AG08395 (cell line): ENCODE measurements at places on chromosomes 7 and 10.

- peak; percentile 43 for DNase-seq
Observed at GRCh38 chr7:13742811-13743210, 246.7 kb downstream of the ETV1 start.

- no peak for DNase-seq
Observed at GRCh38 chr7:35037211-35037525, at the start of gene DPY19L1. Gene DPY19L1 (minus strand): TSS chr7:35037485. CDS start chr7:35037394, 91 bp downstream.

DNA sequence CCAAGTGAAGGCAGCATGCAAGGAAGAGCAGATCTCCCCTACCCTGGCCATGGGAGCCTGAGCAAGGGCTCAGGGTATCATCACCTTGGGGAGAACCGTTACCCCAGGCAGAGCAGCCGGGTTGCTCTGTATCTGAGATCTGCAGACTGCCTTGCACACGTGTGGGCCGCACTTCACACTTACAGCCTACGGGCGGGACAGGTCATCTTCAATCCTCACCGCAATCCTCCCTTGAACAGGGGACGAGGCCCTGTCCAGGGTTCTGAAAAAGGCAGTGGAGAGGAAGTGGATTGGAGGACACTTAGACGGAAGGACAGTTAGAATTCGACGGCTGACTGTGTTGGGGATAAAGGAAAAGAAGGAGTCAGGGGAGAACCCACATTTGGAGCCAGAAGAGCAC is 51.4 kb downstream of the NPS start:
- no peak for DNase-seq

- DNase-seq = no peak
Observed at GRCh38 chr10:24039897-24040296, 169.0 kb upstream of the KIAA1217 start.

GRCh38 chr7:32103361-32103760 is 33.2 kb upstream of the PDE1C start:
- DNase-seq = no peak

DNA sequence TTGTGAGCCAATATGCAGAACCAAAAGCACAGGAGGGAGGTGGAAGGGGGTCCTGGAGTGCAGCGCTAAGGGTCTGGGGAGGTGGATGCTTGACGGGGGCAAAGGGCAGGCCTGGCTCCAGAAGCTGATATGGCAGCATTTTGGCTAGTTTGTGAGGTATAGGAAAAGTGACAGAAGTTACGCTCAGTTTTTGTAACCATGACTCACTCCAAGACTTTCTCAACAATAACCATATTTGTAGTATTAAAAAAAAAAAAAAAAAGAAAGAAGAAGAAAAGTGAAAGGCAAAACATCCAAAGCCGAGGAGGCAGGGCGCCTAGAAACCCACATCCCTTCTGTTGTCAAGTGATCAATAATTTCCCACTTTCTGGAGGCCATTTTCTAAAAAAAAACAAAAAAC is 92.3 kb downstream of the RNF216 start:
- no peak for DNase-seq

DNA sequence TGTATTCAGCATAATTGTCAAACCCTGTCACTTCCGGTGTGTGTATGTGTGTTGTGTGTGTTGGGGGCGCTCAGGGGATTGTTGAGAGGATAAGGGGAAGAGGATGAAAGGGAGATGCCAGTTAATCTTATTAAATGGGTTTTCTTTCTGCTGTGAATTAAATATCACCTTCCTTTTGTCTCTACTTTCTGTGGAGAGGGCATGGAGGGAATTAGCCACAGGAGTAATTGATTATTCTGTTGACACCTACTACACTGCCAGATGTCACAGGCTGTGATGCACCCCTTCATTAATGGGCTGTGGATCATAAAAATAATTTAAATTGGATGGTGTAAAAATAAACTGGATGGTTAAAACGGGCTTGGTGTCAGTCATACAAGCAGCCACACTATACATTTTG is 311.9 kb downstream of the MDFIC start:
- no peak for DNase-seq

- no peak for DNase-seq
Observed at GRCh38 chr7:112383671-112384417, 66.4 kb upstream of the IFRD1 start.

DNA sequence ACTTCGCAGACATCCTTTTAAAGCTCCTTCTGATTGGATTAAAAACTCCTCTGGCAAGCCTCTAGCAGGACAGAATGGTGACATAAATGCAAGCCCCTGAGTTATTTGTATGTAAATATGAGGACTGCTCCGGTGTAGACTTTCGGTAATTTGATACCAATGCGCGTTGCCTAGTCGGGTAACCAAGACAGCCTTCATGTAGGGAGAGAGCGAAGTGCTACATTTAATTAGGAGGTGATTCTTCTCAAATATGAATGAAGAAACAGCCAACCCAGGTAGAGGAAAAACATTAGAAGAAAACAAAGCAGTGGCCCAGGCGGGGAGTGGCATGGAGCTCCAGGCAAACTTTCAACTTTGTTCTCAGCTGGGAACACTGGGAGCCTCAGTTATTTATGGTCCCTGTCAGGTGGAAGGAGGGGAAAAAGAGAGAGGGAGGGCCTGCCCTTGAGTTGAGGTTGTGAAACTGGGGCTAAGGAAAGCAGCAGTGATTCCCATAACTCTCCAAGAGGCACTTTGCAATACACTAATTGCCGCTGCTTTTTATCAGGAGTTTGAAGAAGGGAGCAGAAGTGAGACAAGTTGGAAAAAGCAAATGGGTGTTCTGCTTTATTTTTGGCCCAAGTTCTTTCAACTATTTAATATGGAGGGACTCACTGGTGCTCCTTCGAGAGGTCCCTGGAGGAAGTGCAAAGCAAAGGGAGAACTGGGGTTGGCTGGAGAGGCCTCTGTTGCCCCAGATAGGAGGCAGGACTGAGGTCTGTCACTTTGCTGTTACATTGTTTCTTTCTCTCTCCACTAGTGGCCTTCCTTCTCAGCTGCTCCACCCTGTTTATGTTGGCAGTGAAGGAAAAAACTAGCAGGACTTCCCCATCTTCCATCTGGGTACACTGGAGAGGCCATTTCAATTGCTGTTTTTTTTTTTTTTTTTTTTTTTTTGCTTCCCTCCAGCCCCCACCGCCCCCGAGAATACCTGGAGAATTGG is 234.6 kb upstream of the CCDC6 start:
- no peak for DNase-seq

GRCh38 chr10:31590023-31590800 is 271.2 kb downstream of the ZEB1 start:
- DNase-seq = no peak

DNA sequence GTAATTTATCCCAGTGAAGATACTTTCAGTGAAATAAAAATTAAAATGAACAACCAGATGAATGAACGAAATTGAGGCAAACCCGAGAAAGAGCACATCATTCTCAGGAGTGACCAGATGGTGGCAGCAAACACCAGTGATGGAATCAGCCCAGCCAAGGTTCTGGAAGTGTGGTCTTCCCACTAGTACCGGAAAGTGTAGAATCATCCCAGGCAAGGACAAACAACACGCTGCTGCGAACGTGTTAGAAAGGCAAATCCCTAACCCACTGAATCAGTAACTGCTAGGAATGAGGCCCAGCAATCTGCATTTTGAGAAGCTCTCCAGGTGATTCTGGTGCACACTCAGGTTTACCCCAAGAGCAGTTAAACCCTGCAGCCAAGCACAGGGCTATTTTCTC is 15.5 kb upstream of the SLC18A3 start:
- DNase-seq = peak; percentile 85

GRCh38 chr10:67697724-67698131 is 1.7 kb upstream of the CTNNA3 start:
- DNase-seq = peak; percentile 49

DNA sequence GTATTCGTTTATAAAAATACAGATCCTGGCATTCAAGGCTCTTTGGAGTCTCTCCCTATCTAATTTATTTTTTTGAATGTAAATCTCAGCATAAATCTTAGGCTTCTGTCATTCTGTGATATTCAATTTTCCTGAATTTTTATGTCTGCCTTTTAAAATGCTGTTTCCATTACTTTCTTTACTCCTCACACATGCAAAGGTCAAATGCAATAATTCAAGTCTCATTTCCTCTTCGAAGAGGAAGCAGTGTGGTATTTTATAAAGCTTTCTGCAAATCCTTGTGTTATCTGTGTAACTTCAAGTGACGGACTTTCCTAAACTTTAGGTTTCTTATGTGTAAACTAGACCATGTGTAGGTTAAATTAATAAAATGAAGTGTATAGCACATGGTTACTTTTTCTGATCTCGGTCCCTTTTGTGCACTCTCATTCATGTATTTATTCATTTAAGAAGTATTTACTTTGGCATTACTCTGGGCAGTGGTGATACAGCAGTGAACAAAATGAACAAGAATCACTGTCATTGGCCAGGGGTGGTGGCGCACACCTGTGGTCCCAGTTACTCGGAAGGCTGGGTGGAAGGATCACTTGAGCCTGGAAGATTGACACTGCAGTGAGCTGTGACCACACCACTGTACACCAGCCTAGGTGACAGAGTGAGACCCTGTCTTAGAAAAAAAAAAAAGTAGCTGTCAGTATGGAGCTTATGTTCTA is 332.2 kb downstream of the EXOC4 start:
- DNase-seq = no peak

DNA sequence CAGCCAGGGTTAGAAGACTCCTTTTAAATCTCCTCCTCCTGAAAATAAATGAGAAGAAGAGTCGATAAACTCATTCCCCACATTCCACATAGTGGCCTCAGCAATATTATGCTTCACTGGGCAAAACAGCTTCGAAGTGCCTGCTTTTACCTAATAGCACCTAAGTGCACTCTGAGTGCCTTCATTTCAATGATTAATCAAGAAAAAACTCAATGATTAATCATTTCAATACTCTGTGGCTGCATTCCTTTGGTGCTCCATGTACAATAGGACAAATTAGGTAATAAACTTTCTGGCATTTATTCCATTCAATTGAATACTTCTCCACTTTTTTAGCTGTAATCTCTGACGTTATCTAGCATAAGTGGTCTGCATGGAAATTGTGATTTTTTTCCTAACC is 174.6 kb downstream of the CCDC71L start:
- peak; percentile 62 for DNase-seq

GRCh38 chr10:48439031-48439430 is 132.6 kb downstream of the MAPK8 start:
- DNase-seq = peak; percentile 87

DNA sequence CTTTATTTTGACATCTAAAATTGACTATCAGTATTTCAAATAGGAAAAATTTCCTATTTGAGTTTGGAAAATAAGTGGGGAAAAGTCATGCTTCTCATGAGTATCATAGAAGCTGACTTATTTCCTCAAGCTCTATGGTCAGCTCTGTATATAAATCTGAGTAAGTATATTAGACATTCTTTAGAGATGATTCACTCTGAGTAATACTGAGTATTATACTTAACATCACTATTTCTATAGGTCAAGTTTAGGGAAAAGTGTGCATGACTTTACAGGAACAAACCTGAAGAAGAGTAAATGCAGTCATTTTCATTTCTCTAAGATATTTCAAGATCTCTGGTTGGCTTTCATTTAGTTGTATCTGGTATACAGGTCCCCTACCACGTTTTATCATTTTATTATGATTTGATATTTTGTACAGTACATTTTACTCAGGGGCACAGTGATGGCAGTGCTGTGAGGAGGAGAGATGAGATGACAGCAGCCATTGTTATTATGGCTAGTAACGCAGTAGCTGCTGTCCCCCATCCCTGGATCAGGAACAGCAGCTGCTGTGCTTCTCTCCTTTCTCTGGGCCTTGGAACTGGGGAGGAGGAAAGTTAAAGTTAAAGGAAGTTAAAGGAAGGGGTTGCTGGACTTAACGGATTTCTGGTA is 15.2 kb downstream of the SND1 start:
- DNase-seq = peak; percentile 38

GRCh38 chr10:60208676-60209269 is 180.9 kb downstream of the ANK3 start:
- peak; percentile 46 for DNase-seq

GRCh38 chr7:17447728-17448478 is 149.5 kb downstream of the AHR start:
- DNase-seq = no peak

- DNase-seq = peak; percentile 65
Observed at GRCh38 chr10:30639946-30640786, 10.6 kb upstream of the LYZL2 start.

DNA sequence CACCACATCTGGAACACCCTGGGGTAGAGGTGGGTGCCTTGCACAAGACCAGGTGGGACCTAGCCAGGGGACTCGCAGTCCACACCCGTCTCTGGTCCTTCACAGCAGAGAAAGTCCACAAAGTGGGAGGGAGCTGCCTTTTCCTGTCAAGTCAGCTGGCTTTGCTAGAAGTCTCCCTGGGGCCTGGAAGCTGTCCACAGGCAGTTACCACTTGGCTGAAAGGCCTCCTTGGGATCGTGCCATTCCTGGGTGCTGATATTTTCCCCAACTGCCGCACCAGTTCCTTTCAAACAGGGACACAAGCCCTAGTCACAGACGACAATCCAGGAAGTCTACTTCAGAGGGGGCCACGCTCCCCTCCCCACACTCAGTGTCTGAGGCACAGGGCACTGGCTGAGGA is 75.4 kb downstream of the AFAP1L2 start:
- DNase-seq = no peak

DNA sequence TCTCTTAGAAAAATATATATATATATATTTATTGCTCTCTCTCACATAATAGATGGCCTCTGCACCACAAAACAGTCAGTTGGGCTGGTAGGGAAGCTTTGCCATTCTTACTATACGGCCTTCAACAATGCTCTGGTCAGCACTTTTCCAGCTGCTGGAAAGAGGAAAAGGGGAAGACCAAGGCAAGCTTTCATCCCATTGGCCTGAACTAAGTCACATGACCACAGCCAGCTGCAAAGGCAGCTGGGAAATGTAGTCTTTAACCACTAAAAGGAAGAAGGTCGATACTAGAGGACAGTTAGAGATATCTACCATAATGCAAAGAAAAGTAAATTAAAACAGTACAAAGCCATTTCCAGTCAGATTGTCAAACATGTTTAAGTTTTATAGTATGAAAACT is 58.4 kb upstream of the MACROH2A2 start:
- DNase-seq = peak; percentile 66

- DNase-seq = peak; percentile 90
Observed at GRCh38 chr10:72254813-72255568, 18.7 kb upstream of the DDIT4 start.

- DNase-seq = peak; percentile 28
Observed at GRCh38 chr10:89479771-89480446, 55.5 kb downstream of the SLC16A12 start.

- DNase-seq = peak; percentile 67
Observed at GRCh38 chr7:82036146-82036886, 266.5 kb upstream of the HGF start.

DNA sequence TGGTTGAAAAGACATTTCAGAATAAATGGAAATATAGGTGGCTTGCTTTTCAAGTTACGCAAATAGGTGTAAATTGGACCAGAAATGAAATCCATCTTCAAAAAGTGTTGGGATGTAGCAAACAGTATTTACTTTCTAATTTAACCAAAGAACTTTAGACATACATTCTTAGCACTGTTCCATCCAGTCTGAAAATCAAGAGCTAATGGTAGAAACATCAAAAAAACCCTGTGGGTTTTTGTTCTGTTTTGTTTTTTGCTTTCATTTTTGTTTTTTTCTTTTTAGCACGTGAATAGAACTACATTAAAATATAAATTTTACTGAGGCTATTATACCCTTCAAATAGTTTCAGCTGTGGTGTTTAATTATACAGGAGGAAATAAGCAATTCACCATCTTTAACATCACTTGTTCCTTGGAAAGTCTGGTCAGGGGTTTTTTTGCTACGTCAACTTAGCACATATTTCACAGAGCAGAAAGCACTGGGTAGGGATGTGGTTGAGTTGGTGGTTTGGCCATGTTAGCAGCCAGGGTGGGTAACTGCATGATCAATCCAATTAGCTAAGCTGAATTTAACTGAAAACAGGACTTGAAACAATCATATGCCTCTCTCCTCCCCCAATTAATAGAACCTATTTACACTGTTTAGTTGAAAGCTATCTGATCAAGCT is 275.4 kb upstream of the PFKP start:
- no peak for DNase-seq

GRCh38 chr10:34758447-34758996 is 56.6 kb downstream of the PARD3 start:
- peak; percentile 86 for DNase-seq
